Stimulated activated CD4-positive, alpha-beta T cell treated with anti-CD3 and anti-CD28 coated beads, Interleukin-1b, Interleukin-23, amount 100 ng/mL, for 1 hour (primary cell): ENCODE measurements at places on chromosomes 7 and 10.

DNA sequence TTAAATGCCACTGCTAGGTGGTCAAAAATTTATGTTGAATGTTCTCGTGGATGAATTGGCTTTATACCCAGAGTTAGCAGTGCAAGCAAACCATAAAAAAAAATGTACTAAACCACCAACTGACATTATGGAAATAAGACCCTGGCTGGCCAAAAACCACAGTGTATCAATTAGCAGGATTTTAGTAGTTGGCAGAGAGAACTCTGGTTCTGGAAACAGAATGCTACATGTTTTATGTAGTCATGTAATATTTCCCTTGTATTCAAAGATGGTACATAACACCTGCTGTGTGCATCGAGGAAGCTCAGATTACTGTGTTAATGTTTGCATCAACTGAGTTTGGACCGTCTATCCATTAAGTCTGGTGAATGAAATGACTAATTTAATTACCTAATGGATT is 618.5 kb downstream of the CCSER2 start:
- no peak for DNase-seq

- no peak for DNase-seq
These were observed 229.0 kb downstream of the BICC1 start for GRCh38 chr10:58741673-58742072.

GRCh38 chr10:26946102-26946811 is 85.5 kb upstream of the ABI1 start:
- no peak for DNase-seq

DNA sequence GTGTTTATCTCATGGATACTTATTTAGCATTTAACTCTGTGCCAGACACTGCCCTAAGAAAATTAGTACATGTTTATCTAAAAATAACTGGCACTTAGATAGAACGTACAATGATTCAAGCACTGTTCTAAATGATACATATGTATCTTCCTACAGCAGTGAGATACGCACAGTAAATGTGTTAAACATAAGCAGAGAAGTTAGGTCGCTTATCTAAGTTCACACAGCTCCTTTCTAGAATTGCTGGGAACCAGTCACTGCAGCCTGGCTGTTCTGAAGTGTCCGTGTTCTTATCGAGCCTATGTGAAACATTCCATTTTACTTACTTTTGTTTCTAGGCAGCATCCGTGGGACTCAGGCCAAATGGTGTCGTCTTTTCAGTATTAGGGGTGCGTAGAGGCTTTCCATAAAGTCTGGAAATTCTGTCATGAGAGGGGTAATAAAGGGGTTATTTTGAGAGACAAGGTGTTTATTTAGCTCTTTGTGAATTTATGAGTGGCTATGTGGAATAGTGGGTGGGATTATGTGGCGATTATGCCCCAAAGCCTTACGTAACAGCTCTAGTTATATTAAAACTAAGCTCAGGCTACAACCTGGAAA is 186.9 kb downstream of the SND1 start:
- no peak for DNase-seq

DNA sequence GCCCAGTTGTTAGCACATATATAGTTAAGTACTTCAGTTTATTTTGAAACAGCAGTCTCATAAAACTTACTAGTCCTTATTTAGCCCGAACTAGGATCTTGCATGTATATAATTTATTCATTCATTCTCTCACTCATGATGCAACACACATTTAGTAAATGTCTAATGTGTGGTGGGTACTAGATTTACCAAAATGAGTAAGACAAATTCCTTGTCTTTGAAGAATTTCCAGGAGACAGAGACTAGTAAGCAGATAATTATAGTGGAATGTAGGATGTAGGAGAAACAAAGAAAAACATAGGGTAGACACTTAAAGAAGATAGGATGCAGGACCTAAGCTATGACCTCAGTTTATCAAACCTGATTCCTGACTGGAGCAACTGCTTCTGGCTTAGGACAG is 120.2 kb upstream of the AMPH start:
- no peak for DNase-seq

GRCh38 chr7:82362129-82362706 is 81.4 kb downstream of the CACNA2D1 start:
- no peak for DNase-seq

GRCh38 chr7:64959072-64959747 is 31.6 kb downstream of the ZNF117 start:
- no peak for DNase-seq

DNA sequence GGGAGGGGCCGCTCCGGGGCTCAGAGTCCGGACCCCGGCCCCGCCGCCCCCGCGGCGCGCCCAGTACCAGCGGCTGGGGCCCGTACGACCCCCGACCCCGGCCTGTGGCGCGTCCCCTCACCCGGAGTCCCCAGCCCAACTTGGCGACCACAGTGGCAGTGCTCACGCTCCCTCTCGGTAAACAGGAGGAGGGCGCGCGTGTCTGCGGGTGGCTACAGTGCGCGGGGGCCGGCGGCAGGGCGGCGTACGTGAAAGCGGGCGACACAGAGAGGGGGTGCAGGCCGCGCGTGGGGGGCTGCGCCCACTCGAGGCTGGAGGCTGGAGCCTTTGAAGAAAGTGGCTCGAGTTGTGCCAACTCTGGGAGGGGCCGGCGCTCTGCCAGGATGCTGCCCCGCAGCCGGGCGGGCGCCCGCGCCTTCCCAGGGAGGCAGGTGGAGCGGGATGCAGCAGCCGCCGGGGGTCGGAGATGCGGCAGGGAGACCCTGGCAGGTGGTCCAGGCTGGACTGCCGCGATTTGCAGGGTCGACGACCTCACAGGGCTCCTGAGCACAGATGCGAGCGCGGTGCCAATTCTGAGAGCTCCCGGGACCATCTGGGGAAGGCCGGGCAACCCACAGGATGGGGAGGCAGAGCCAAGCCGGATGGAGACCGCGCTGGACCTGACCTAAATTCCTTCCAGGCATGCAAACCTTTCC is 655 bp downstream of the PTPRE start:
- DNase-seq, result no peak

DNA sequence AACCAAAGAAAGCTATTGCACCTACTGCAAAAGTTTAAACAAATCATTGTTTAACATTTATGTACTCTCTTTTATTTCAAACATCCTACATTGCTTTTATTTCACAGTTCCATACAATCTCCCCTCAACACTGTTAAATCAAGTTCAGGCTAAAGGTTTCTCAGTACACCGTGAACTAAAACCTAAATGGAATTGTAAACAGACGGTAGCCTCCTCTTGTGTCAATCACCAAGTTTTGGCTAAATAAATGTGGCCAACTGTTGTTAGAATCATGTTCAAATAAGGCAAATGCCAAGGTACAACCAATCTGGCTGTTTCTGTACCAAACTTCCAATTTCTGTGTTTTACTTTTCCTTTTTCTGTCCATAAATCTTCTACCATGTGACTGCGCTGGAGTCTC is 723.7 kb upstream of the LRRTM3 start:
- no peak for DNase-seq

GRCh38 chr7:2841907-2842306 is 2.2 kb downstream of the GNA12 start:
- no peak for DNase-seq

DNA sequence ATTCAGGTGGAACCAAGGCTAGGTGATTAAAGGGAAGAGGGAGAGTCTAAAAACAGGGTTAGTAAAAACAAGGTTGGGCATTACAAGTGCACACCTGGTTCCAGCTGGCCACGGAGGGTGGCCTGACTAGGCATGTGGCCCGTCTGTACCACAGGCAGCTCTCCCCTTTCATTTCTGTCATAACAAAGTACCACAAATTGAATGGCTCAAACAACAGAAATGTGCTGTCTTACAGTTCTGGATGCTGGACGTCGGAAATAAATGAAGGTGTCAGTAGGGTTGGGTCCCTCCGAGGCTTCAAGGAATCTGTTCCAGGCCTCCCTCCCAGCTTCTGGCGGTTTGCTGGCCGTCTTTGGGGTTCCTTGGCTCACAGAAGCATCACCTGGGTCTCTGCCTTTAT is 13.4 kb upstream of the WDR86 start:
- DNase-seq, result no peak

DNA sequence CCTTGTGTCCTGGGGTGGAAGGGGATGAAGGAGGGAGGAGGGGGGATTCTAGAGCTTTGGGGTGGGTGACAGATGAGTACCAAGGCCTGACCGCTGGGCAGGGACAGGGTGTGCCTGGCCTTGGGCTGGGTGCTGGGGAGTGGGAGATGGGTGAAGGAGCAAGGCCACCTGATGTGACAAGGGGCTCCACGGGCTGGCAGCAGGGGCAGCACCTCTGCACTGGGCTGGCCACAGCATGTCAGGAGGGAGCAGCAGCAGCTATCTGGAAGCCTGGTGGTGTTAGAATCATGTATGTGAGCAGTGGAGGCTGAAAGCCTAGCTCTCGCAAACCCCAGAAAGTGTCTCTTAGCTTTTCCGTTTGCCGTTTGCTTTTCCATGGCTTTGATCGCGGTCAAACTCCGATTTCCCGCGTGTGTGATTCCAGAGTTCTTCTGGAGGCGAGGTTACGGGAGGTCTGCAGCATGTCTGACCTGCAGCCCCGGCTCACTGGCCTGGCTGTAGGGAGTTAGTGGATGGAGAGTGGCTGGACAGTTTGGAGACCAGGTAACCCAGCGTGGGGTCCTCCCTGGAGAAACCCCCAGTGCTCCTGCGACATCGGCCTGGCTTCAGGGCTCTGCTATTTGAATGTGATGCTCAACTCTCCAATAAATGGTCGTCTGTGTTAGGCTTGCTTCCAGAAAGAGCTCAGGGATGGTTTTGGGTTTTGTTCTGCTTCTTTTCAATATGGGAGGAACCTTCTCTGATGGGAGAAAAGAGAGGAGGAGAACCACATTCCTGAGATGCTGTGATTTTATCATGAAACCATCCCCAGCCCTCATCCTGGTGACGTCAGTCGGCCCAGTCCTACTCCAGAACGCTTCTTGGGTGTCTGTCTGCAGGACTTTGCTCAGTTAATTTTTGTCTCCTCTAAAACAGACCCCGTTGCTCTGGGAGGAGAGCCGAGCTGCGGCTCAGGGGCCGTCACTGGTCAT is 105.5 kb downstream of the CUX1 start:
- DNase-seq, result no peak
